ENCODE measurements at places on chromosomes 3 and 15.

GRCh38 chr3:140472306-140473020 is 205.4 kb upstream of the TRIM42 start:
- no peaks in the 10 kb centered on the region for H3K36me3 ChIP-seq
- no peak for DNase-seq
- H3K4me1 ChIP-seq, result no peaks in the 10 kb centered on the region
- H3K4me3 ChIP-seq, result no peak overlapping the region
- H3K27ac ChIP-seq, result no peak overlapping the region
- no peaks in the 10 kb centered on the region for H3K27me3 ChIP-seq

GRCh38 chr3:172221547-172221946 is 182.2 kb downstream of the FNDC3B start:
- DNase-seq, result no peak
- H3K4me1 ChIP-seq, result peaks cover 6% of the 10 kb centered on the region
- no peak overlapping the region for H3K27ac ChIP-seq
- no peaks in the 10 kb centered on the region for H3K27me3 ChIP-seq

GRCh38 chr15:69610858-69611257 is 158.2 kb downstream of the RPLP1 start:
- no peaks in the 10 kb centered on the region for H3K27me3 ChIP-seq
- H3K4me1 ChIP-seq, result peaks cover 8% of the 10 kb centered on the region
- H3K36me3 ChIP-seq, result no peaks in the 10 kb centered on the region
- H3K4me3 ChIP-seq, result no peak overlapping the region
- H3K27ac ChIP-seq, result no peak overlapping the region
- DNase-seq, result no peak

GRCh38 chr3:43180027-43180426 is 74.1 kb upstream of the POMGNT2 start:
- H3K36me3 ChIP-seq, result no peaks in the 10 kb centered on the region
- peaks cover 43% of the 10 kb centered on the region for H3K4me1 ChIP-seq
- peak; percentile 74 for DNase-seq
- no peak overlapping the region for H3K4me3 ChIP-seq
- H3K27me3 ChIP-seq, result no peaks in the 10 kb centered on the region

- H3K27me3 ChIP-seq, result no peaks in the 10 kb centered on the region
- H3K4me3 ChIP-seq, result no peak overlapping the region
- no peak for DNase-seq
- no peaks in the 10 kb centered on the region for H3K36me3 ChIP-seq
- H3K27ac ChIP-seq, result no peak overlapping the region
- H3K4me1 ChIP-seq, result peaks cover 4% of the 10 kb centered on the region
These were observed 95.8 kb upstream of the TNFAIP8L3 start for GRCh38 chr15:51190424-51191068.

- H3K27me3 ChIP-seq, result peaks cover 13% of the 10 kb centered on the region
- H3K4me1 ChIP-seq, result peaks cover 6% of the 10 kb centered on the region
- peak; percentile 72 for DNase-seq
- H3K36me3 ChIP-seq, result no peaks in the 10 kb centered on the region
- H3K27ac ChIP-seq, result no peak within 1 kb of the TSS
These were observed at the start of gene SCG3 for GRCh38 chr15:51681303-51681963. Gene SCG3 (plus strand): TSS chr15:51681503. CDS start chr15:51681756, 253 bp downstream.

DNA sequence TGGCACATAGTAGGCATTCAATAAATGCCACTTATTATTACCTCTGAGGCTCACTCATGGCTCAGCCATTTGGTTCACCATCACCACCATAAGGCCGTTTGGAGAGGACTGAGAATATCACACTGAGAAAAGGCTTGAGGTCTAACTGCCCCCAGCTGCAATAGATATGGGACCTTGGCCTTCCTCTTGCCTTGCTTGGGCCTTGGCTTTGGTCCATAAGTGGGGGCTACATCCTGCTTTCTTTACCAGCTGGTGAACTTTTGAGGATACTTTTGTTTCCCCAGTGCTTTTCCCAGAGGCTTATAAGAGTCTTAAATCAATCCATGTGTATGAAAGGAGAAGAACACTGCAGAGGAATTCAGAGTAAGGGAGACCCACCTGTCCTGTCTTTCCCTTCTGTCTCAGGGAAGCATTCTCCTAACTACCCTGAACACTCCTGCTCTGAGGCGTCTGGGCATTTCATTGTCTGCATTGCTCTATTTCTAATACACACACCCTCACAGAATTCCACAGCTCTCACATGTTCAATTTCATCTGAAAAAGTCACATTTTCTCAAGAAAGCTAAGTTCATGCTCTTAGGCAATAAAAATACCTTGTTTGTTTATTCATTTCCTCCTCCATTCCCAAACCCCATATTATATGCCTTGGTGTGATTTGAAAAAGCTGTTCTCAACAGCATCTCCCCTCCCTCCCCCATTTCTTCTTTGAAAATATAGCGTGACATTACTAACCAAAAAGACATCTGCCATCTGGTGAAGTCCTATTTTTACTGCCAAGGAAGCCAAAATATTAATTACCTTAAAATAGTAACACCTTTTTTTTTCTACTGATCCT is 22.5 kb upstream of the KCNMB2 start:
- no peaks in the 10 kb centered on the region for H3K4me1 ChIP-seq
- H3K27me3 ChIP-seq, result no peaks in the 10 kb centered on the region
- no peaks in the 10 kb centered on the region for H3K36me3 ChIP-seq
- H3K4me3 ChIP-seq, result no peak overlapping the region
- H3K27ac ChIP-seq, result no peak overlapping the region
- no peak for DNase-seq

- H3K4me3 ChIP-seq, result no peak overlapping the region
- DNase-seq, result no peak
- H3K36me3 ChIP-seq, result peaks cover 77% of the 10 kb centered on the region
- no peaks in the 10 kb centered on the region for H3K27me3 ChIP-seq
- H3K4me1 ChIP-seq, result no peaks in the 10 kb centered on the region
These were observed 59.5 kb downstream of the MLH1 start for GRCh38 chr3:37052860-37053259.

GRCh38 chr3:49132437-49133225 is at the start of gene LAMB2:
Gene LAMB2 (minus strand): TSS chr3:49133050. CDS start chr3:49132867, 183 bp downstream.
- H3K27ac ChIP-seq, result no peak within 1 kb of the TSS
- H3K36me3 ChIP-seq, result no peaks in the 10 kb centered on the region
- no peak for DNase-seq
- peaks cover 5% of the 10 kb centered on the region for H3K4me1 ChIP-seq
- peaks cover 4% of the 10 kb centered on the region for H3K27me3 ChIP-seq

DNA sequence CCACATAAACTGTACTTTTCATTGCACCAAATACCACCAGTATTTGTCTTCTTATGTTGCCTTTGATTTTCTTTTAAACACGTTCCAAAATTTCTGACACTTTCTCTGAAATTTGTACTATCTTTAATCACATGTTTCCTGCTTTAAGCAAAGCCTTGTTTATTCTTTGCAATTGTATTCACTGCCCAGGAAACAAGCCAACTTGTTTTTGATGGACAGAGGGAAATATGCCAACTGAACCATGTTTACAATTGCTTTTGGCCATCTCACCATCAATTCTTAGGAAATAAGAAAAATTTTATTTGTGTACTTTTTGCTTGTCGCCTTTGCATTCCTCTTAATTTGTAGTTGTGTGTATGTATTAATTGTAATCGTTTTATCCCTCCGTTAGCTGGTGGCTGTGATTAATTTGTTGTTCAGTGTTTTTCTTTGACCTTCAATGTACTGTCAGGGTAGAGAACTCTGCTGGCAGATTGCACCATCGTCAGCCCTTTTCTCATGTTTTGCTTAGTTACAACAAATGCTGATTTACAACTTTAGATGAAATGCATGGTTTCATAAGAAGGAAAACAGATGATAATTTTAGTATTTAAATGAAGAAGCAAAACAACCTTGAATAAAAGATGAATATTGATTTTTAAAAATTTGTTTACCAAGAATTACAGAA is 19.4 kb upstream of the FEZF2 start:
- H3K4me1 ChIP-seq, result no peaks in the 10 kb centered on the region
- no peak overlapping the region for H3K4me3 ChIP-seq
- no peak for DNase-seq
- no peak overlapping the region for H3K27ac ChIP-seq
- no peaks in the 10 kb centered on the region for H3K27me3 ChIP-seq

- H3K36me3 ChIP-seq, result no peaks in the 10 kb centered on the region
- no peak for DNase-seq
These were observed 127.8 kb downstream of the EPHB1 start for GRCh38 chr3:134922866-134923265.

Measured in natural killer cell (primary cell).